ENCODE measurements at places on chromosomes 2 and 18.

- DNase-seq = no peak
These were observed 123.2 kb downstream of the PHLPP1 start for GRCh38 chr18:62838475-62839098.

- peak; percentile 88 for DNase-seq
These were observed 12.3 kb downstream of the ARL6IP6 start for GRCh38 chr2:152730591-152731333.

- no peak for DNase-seq
These were observed 32.2 kb upstream of the LPIN2 start for GRCh38 chr18:3044931-3045698.

- no peak for DNase-seq
These were observed 102.7 kb downstream of the NR4A2 start for GRCh38 chr2:156229724-156230362.

DNA sequence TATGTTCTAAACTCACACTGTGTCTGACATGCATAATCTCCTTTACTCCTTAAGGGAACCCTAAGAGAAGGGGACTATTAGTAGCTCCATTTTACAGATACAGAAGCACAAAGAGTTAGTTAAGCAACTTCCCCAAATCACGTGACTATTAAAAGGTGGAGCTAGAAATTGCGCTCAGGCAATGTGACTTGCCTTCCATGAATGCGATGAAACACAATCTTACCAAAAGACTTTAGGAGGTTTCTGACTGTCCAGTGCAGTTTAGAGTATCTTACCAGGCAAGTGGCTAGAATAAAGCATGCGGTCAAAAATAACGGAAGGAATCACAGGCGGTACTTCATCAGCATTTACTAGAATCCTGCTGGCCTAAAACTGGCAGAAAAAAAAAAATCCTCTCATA is 70.4 kb downstream of the ZNF521 start:
- DNase-seq = no peak

DNA sequence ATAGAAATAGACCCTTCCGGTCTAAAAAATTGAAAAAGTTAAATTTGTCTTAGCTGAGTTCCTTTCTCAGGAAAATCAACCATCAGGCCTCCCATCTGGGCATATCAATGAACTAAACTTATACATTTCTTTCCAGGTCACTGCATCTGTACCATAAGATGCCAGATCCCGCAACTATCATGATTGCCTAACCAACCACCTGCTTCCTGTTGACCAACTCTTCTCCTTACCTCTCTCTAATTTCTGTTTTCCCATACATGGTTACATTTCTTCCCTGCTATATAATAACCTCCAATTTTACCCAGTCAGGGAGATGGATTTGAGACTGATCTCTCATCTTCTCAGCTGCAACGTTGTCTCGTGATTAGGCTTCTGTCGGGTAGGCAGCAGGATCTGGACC is 228.7 kb downstream of the FSIP2 start:
- DNase-seq = no peak

Measured in NB4 (cell line).